Stimulated activated CD4-positive, alpha-beta T cell treated with anti-CD3 and anti-CD28 coated beads, Interleukin-4, amount 100 ng/mL, for 48 hours (primary cell): ENCODE measurements at places on chromosomes 13 and 19.
A peak's percentile ranks its signal among the peaks of the same experiment; 100 is the strongest.

GRCh38 chr19:34662919-34663318, 14.0 kb downstream of the SCGB2B2 start:
- DNase-seq = peak; percentile 18

- peak; percentile 74 for DNase-seq
These were observed 12.3 kb downstream of the HRC start for GRCh38 chr19:49142866-49143335.

DNA sequence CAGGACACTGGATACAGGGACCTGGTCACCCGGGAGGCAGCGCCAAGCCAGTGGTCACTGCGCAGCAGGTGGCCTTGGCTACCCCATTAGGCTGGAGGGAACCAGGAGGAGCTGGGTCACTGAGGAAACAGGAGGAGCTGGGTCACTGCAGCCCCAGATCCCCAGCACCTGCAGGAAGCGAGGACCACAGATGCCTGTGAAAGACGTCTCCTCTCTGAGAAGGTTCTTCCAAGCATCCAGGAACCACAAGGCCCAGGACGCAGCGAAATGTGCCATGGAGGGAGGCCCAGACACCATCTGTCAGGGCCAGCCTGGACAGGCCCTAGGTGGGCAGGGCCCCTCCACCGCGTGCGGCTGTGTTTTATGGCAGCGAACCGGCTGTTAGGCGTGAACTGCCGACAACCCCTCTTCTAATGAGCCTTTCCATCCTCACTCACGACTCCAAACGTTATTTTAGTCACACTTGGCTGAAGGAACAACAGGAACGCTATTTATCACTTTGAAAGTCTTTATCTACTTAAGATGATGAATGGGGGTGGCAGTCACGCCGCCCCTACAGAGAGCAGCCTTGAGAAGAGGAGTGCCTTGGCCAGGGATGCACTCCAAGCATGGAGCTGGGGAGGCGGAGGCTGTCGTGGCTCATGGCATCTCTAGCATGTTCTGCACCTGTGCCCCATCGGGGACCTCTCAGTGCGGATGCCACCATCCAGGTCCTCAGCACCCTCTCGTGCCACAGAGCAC, 53.3 kb downstream of the CEBPG start:
- no peak for DNase-seq

DNA sequence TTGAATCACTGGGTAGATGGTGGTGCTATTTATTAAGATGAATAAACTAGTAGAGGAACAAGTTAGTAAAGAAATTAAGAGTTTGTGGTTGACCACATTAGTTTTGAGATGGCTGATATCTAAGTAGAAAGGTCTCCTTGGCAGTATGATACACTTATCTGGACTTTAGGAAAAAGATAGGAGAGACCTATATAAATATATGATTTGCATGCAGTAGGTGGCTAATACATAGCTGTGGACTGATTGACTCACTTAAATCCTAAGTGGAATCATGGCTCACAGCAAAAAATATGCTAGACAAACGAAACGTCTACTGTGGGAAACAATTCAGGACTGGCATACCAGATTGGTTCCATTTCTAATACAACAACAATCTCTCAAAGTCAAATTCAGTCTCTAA, 92.0 kb downstream of the CAB39L start:
- DNase-seq = no peak

DNA sequence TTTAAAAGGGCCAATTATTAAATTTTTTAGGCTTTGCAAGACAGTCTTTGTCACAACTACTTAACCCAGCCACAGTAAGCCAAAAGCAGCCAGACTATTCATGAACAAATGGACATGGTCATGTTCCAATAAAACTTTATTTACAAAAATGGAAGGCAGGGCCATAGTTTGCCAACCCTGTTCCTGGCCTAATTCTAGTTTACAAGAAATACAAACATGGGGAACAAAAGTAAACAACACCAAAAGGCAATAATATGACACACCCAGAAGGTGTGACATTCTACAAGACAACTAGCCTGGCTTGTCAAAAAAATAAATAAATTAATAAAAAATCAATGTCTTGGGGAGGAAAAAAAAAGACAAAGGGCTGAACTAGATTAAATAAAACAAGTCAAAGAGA, 24.8 kb upstream of the CCNP start:
- DNase-seq = no peak

DNA sequence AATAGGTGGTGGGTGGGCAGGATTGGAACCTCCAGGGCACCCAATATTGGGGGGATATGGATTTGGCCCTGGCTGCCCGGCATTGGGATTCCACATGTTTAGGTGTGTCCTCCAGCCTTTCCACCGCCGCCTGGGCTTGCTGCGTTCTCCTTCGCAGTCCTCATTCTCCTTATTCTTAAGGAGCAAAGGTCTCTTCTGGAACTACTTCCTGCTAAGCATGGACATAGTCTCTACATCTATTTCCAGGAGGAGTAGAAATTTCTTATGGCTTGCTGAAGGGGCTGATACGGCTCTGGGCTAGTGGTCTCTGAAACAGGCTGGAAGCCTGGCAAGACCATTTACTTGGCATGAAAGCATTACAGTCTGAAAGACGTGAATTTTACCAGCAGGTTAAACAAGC, 9.2 kb upstream of the FCGBP start:
- no peak for DNase-seq

- no peak for DNase-seq
These were observed 10.9 kb upstream of the MEIS3 start for GRCh38 chr19:47430041-47430802.

GRCh38 chr19:42350417-42350816, 25.0 kb downstream of the MEGF8 start:
- DNase-seq = no peak

DNA sequence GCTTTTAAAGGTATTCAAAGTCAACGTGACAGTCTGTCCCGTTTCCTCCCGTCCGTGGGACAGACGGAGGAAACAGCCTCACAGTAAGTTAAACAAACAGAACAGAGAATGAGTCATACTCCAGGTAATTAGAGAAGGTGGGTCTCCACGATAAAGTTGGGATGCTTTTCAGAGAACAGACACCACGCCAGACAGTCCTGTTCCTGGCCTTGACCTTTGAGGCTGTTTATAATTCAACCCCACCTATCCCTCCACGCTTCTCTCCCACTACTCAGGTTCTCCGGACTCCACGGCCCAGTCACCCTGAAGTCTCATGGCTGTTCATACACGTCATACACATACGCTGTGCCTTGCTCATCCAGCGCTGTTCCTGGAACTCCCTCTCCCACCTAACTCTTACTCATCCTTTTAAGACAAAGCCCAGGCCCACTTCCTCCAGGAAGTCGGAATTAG, 42.5 kb downstream of the ARHGEF18 start:
- no peak for DNase-seq
